ENCODE measurements at places on chromosomes 7 and 10. TPM values are rescaled to one million over a fixed set of nuclear protein-coding genes. Genes with fewer than 3 reads are reported as not detected.

Gene ADCYAP1R1
- 2.9 TPM for total RNA-seq

Gene LIPM
- total RNA-seq = not detected

Gene RAB19
- 0.26 TPM for total RNA-seq

Gene GPR146
- total RNA-seq = 7.5 TPM

Gene CACNA2D1
- total RNA-seq = 30.9 TPM

Gene FANK1
- 6.1 TPM for total RNA-seq

Gene PPP1R17
- not detected for total RNA-seq

DNA sequence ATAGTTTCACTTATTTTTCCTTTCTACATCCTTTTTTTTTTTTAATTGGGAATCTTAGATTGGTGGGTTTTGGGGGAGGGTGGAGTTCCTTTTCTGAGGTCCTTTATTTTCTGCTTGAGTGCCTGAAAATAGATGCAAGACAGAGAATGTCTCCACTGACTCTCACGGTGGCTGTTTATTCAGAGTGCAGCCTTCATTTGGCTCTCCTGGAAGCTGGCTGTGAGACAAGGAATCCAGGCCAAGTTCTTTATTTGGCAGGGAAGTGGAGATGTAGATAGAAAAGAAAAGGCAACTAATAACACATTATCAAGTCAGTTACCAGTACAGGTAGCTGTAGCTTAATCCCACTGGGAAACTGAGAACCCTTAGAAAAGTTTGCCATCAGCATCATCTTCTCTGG is 118.6 kb downstream of the CNTNAP2 start:
- no peaks in the 10 kb centered on the region for H3K27me3 ChIP-seq
- H3K27ac ChIP-seq = no peak overlapping the region
- no peak overlapping the region for H3K4me3 ChIP-seq
- H3K4me1 ChIP-seq = no peaks in the 10 kb centered on the region

GRCh38 chr10:21171936-21172541 is 274.9 kb upstream of the NEBL start:
- H3K4me3 ChIP-seq = no peak overlapping the region
- H3K27ac ChIP-seq = no peak overlapping the region
- peaks cover 5% of the 10 kb centered on the region for H3K4me1 ChIP-seq
- no peaks in the 10 kb centered on the region for H3K36me3 ChIP-seq

DNA sequence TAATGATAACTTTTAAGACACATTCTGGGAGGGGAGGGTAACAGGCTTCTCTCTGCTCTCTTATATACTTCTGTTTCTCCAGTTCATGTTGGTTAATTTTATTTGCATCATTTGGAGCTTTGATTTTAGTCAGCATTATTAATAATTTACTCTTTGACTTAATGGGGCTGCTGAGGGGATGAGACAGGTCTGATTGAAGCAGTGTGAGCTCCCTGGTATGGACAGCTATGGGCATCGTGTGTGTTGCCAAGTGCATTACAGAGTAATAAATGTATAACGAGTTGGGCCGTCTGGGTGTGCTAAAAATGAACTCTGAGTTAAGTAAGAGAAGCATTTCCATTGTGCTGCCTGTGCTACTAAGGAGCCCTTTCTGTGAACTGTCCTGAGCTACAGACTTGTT is 31.7 kb upstream of the IKZF1 start:
- DNase-seq = no peak
- no peak overlapping the region for H3K4me3 ChIP-seq
- H3K27me3 ChIP-seq = no peaks in the 10 kb centered on the region
- H3K27ac ChIP-seq = no peak overlapping the region
- no peaks in the 10 kb centered on the region for H3K36me3 ChIP-seq
- H3K4me1 ChIP-seq = no peaks in the 10 kb centered on the region

- no peaks in the 10 kb centered on the region for H3K27me3 ChIP-seq
- no peaks in the 10 kb centered on the region for H3K36me3 ChIP-seq
- peaks cover 14% of the 10 kb centered on the region for H3K4me1 ChIP-seq
- H3K27ac ChIP-seq = no peak overlapping the region
These were observed 33.4 kb downstream of the XPNPEP1 start for GRCh38 chr10:109889867-109890266.

DNA sequence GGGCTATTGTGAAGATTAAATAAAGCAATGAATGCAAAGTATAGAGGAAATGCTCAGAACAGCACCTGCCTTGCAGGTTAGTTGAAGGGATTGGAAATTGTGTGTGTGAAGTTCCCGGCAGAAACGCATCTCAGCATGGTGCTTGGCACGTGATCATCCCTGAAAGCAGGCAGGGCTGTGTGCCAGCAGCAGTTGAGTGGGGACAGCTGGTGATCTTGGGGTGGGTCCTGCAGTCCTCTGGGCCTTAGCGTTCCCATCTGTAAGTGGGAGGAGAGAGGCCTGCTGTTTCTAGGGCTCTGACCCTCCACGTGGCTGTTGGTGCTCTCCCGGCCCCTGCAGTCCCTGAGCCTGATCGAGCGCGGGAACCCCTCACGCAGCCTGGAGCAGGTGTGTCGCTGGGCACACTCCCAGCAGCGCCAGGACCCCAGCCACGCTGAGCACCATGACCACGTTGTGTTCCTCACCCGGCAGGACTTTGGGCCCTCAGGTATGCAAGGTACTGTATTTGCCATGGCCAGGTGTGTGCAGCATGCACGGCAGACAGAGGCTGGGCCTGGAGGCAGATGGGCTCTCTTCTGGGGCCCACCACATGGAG is 55.3 kb downstream of the TBATA start:
- H3K27ac ChIP-seq = no peak overlapping the region
- DNase-seq = no peak
- H3K4me3 ChIP-seq = no peak overlapping the region

DNA sequence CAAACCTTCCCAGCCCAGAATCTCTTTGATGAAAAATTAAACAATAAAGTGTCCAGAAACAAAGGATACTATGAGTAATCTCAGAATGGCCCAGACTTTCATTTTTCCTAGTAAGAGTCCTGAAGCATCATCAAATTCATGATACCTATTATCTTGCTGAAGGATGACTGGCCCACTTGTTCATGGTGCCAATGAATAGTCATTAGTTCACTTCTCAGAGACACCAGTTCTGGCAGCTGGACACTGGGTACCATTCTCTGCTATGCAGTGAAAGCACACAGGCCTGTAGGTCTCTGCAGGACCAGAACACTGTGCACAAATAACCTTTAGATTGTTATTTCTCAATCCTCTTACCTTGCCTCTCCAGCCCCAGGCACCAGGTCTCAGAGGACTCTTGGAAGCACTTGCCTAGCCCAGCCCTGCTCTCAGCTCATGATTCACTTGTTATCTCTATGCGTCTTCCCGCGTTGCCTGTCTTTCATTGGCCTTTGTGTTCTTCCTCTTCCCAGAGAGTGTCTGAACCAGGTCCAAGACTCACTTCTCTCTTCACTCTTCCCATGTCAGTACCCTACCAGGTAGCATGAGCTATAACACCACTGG is 98.1 kb upstream of the AGBL3 start:
- no peak for DNase-seq
- no peaks in the 10 kb centered on the region for H3K36me3 ChIP-seq
- H3K27me3 ChIP-seq = no peaks in the 10 kb centered on the region
- peaks cover 28% of the 10 kb centered on the region for H3K4me1 ChIP-seq
- H3K27ac ChIP-seq = no peak overlapping the region

- H3K27me3 ChIP-seq = no peaks in the 10 kb centered on the region
- no peaks in the 10 kb centered on the region for H3K36me3 ChIP-seq
- H3K4me1 ChIP-seq = no peaks in the 10 kb centered on the region
- H3K4me3 ChIP-seq = no peak overlapping the region
These were observed 5.2 kb upstream of the ARHGAP22 start for GRCh38 chr10:48609899-48610584.

DNA sequence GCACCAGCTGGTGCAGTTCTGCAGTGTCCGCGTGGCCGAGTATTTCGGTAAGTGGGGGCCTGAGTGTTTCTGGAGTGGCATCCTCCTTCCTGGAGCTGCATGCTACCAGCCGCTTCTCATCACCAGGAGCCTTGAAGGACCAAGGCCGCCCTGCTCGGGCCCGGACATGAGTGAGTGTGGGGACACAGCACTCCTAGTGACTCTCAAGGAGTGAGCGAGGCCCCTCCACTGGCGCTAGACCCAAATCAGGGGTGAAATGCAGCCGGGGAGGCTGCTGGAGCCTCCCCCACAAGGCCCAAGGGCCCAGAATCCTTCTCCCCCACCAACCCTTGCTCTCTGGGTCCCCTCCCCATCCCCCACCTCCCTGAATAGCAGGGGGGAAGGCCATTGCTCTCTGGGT is 48.0 kb downstream of the CAMK2B start:
- no peaks in the 10 kb centered on the region for H3K4me1 ChIP-seq
- no peak overlapping the region for H3K4me3 ChIP-seq
- no peaks in the 10 kb centered on the region for H3K27me3 ChIP-seq

GRCh38 chr10:77338143-77338542 is 299.5 kb downstream of the KCNMA1 start:
- no peaks in the 10 kb centered on the region for H3K36me3 ChIP-seq
- H3K4me3 ChIP-seq = no peak overlapping the region
- H3K27ac ChIP-seq = no peak overlapping the region
- DNase-seq = no peak
- H3K4me1 ChIP-seq = no peaks in the 10 kb centered on the region
- H3K27me3 ChIP-seq = no peaks in the 10 kb centered on the region

DNA sequence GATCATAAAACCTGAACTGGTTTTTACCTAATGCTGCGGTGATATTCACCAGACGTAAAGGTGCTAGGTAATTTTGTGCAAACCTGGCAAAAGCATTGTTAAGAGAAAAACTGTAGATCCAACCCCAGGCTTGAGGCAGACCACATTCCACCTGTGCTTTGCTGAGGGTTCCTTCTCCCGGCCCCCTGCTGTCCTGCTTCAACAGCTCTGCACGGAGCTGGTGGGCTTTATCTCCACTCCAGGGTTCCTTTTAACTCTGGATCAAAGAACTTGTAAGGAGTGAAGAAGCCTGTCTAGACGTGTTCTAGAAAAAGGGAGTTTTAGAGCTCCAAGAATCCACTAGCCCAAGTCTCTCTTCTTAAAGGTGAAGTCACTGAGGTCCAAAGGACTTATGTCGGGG is 87.5 kb upstream of the NMT2 start:
- H3K27ac ChIP-seq = no peak overlapping the region

- no peak overlapping the region for H3K4me3 ChIP-seq
- no peaks in the 10 kb centered on the region for H3K36me3 ChIP-seq
- DNase-seq = no peak
- peaks cover 12% of the 10 kb centered on the region for H3K4me1 ChIP-seq
- no peak overlapping the region for H3K27ac ChIP-seq
- H3K27me3 ChIP-seq = no peaks in the 10 kb centered on the region
These were observed 23.3 kb upstream of the ASCC1 start for GRCh38 chr10:72239409-72239808.

GRCh38 chr7:24858108-24858977 is 101.1 kb upstream of the GSDME start:
- H3K27me3 ChIP-seq = no peaks in the 10 kb centered on the region
- no peaks in the 10 kb centered on the region for H3K36me3 ChIP-seq
- no peak overlapping the region for H3K4me3 ChIP-seq
- no peak for DNase-seq
- no peak overlapping the region for H3K27ac ChIP-seq

- DNase-seq = no peak
- no peaks in the 10 kb centered on the region for H3K4me1 ChIP-seq
- H3K4me3 ChIP-seq = no peak overlapping the region
- H3K27ac ChIP-seq = no peak overlapping the region
- H3K27me3 ChIP-seq = no peaks in the 10 kb centered on the region
- H3K36me3 ChIP-seq = no peaks in the 10 kb centered on the region
These were observed 185.7 kb upstream of the ADO start for GRCh38 chr10:62618576-62619412.

DNA sequence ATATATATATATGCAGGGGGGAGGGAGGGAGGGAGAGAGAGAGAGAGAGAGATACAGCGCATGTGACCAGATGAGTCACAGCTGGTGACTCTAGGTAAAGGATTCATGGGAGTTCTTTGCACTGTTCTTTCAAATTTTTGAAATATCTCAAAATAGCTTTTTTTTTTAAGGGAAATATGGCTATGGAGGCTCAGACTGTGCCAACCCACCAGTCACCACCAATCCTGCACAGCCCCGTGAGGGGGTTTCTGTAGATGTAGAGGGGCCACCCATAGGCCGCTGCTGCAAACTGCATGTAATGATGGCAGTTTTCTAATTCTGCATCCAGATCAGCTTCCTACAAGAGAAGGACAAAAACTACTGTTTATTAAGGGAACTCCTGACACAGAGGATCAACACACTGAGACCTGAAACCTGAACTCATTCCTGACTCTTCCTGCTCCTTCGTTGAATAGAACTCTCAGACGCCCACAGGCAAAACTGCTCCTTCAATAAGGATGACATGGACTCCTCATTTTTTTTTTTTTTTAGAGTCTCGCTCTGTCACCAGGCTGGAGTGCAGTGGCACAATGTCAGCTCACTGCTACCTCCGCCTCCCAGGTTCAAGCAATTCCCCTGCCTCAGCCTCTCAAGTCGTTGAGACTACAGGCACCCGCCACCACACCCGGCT is 17.3 kb downstream of the DAGLB start:
- no peak for DNase-seq
- H3K4me3 ChIP-seq = no peak overlapping the region
- H3K36me3 ChIP-seq = no peaks in the 10 kb centered on the region
- no peaks in the 10 kb centered on the region for H3K4me1 ChIP-seq

DNA sequence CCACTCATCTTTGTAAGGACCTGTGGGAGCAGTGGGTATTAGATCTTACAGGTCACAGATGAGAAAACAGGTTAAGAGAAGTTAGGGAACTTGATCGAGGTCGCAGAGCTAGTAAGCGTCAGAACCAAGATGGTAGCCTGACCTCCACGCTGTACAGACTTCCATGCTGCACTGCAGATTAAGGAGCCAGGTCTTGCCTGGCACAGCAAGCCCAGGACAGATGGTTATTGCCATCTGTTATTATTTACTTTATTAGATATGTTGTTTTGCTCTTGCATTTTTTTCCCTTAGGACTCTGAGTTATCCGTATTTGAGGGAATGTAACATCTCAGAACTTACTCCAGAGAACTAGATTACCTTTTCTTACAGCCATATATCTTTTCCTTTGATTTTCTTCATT is 147.2 kb downstream of the NSUN6 start:
- no peaks in the 10 kb centered on the region for H3K36me3 ChIP-seq
- H3K4me1 ChIP-seq = peaks cover 1% of the 10 kb centered on the region
- H3K27ac ChIP-seq = no peak overlapping the region
- H3K4me3 ChIP-seq = no peak overlapping the region

- peaks cover 10% of the 10 kb centered on the region for H3K4me1 ChIP-seq
- H3K4me3 ChIP-seq = no peak overlapping the region
- no peaks in the 10 kb centered on the region for H3K36me3 ChIP-seq
These were observed 787 bp downstream of the CCL26 start for GRCh38 chr7:75771224-75771623.

Measured in ovary (tissue), 10 donors.